GM12891 (cell line): ENCODE measurements at places on chromosomes 2 and 18.

- DNase-seq, result no peak
Observed at GRCh38 chr2:29940706-29941105, 19.3 kb upstream of the ALK start.

DNA sequence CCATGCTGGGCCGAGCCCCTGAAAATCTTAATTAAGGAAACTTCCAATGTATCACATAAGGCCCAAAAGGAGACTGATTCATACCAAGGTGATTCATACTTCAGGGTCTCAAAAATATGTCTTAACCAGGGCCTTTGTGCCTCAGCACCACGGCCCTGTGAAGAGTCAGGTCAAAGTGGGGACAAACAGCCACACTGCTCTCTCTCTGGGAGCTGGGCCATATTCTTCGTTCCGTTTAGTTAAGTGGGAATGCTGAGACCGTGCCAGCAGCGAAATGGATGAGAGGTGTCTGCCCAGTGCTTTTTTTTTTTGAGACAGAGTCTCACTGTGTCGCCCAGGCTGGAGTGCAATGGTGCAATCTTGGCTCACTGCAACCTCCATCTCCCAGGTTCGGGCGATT, 9.3 kb upstream of the PTMA start:
- DNase-seq, result no peak

- DNase-seq, result no peak
Observed at GRCh38 chr18:12441475-12442034, 33.8 kb downstream of the PRELID3A start.

GRCh38 chr2:203973000-203973399, 36.4 kb downstream of the ICOS start:
- DNase-seq, result no peak

- no peak for DNase-seq
Observed at GRCh38 chr2:239399433-239399920, 1.3 kb downstream of the HDAC4 start.

DNA sequence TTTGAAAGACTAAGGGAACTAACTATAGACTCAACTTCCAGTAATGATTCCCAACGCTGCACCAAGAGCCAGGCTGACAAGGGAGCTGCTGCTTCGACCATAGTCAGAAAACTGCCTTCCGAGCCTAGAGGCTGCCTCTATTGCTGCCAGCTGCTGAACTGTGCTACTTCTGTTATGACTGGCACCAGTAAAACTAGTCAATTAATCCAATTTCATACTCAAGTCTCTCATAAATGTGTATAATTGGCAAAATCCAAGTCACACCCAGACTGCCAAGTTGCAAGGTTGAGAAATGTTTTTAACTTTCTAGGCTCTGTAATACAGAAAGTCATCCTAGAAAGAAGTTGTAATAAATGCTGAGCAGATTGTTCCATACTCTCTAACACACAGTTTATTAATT, 117.4 kb downstream of the SPOPL start:
- DNase-seq, result no peak

GRCh38 chr2:79750321-79750720, 237.5 kb downstream of the CTNNA2 start:
- no peak for DNase-seq

DNA sequence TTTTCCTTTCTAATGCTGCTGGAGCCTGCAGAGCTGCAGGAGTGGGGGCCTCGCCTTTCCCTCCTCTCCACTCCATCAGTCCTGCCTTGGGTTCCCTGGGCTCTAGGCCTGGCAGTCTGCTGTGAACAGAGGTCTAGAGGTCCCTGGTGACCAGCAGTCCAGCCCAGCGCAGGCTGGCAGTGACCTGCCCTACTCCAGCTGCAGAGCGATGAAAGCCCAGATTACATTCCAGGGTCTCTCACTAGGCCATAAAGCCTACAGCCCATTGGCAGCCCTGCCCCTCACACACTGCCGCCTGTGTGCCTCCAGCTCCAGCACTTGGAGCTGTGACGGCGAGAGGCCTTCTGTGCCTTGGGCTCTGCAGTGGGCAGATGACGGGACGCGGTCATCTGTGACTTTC, 14.8 kb upstream of the MAL start:
- DNase-seq, result no peak

GRCh38 chr18:35005963-35006577, 35.1 kb upstream of the MAPRE2 start:
- peak; percentile 25 for DNase-seq

GRCh38 chr2:29174937-29175336, 59.7 kb downstream of the CLIP4 start:
- DNase-seq, result no peak

DNA sequence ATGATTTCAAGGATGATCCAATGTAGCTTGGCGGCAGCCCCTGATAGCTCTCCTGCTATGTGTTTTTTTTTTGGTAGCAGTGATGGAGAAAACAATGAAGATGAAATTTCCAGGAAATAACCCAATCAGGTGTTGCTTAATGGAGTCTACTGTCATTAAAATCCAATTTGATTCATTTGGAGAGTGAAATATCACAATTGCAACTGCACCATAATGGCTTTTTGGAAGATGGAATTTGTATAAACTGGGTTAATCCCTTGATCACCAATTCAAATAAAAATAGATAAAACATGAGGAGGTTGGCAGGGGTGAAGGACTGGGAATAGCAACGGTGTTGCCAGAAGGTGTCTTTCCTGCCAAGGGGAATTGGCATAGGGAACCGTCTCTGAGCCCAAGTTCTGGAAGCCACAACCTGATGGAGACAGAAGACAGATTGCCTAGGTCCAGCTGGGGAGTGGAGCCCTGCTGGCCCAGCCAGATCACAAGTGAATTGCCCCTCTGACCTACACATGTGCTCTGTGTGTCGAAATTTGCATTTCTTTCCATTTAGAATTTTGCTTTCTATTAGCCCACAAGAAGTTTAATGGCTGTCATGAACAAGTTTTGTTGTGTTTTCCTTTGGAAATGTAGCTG, 170.3 kb upstream of the SPRED2 start:
- DNase-seq, result no peak

GRCh38 chr2:481388-481787, 193.5 kb upstream of the ALKAL2 start:
- DNase-seq, result no peak

DNA sequence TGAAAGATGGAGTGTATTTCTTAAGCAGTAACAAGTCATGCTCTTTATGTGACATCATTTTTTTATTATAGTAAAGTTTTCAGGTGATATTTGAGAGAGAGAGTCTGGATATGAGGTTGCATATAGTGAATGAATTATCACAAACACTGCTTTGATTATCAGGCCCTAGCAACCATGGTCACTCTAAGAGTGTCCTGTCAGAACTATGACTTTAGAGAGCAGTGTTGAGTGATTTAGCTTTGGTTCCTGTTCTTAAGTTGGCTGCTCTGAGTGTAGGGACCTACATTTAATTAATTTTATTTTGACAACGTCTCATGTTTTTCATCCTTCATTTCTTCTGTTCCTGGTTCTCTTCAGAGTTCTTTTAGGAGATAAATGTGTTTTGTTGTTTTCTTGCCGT, 275.5 kb downstream of the KCNJ3 start:
- no peak for DNase-seq

DNA sequence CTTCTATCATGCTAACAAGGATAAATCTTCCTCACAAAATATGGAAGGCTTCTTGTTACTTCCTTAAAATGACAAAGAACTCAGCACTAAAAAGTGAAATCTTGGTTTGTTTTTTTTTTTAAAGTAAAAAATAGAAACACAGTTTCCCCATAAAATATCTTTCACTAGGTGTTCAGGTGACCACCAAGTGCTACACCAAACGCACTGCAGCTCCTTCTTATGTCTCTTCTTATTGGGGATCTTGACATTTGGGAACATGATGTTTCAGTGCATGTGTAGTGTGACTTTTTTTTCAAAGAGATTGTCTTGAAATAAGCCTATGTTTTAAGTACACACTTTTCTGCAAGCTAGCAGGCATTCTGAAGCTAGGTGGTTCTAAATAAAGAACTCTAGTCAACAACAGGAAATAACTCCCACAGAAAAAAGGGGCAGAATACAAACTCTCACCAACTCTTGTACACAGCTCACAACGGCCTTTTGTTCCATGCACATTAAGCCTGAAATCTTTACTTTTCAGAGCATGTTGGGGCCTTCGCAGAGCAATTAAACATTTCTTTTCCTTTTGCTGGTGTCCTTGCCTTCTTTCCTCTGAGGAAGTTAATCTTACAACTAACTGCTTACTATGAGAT, 13.2 kb upstream of the SERTAD2 start:
- no peak for DNase-seq

DNA sequence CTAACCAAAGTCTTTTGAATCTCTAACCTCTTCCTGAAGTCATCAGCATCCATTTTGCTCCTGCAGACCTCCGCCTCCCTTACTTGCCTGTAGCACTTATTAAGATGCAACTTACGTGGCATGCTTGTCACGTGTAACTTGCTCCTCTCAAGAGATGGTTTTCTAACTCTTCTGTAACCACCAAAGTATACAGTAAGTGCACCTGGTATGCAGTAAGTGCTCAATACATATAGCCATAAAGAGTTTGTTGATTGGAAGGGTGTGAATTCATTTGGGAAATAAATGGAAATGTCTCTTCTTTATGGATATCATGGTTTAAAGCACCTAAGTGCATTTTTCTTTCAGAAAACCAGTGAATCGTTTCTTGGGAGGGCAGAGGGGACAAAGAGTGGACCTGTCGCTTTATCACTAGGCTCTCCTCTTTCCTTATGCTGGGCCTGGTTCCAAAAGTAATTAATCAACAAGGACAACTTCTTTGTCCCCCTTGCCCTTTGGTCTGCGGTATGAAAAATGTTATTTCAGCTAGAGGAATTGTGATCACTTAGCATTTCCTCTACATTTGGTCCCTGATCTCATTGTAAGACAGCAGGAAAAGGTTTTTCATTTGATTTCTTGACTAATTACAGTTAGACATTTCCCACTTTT, 370.0 kb upstream of the SPRED2 start:
- no peak for DNase-seq

DNA sequence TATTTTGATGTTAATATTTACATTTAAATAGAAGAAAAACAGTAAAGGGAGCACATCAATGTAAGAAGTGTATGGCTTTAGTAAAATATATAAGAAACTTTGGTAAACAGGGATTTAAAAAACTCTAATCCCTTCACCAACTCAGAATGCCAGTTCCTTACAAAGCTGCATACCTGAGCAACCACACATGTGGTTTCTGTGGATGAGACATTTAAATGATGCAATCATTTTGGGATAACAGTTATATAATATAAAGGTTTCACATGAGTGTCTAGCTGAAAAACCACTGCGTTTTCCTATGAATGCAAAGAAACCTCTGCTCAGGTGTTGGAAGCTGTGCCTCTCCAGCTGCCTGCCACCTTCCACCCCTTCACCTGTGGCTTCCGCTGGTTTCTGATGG, 209.1 kb upstream of the REV1 start:
- DNase-seq, result no peak

GRCh38 chr2:189870381-189871085, 86.3 kb downstream of the PMS1 start:
- no peak for DNase-seq

DNA sequence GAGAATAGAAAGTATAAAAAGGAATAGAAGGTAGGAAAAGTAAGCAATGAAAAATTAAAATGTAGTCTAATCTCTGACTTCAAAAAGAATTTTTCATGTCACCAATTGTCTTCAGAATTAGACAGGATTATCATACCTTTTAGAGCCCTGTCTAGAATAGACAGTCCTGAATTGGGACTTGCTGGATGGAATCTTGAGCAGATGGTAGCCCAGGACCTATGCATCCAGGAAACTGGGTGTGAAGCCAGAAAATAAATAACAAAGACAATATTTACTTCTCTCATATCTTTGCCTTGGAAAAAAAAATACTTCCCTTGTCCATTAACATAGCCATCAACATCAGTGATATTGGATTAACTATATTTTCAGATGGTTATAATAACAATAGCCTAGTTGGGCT, 97.8 kb upstream of the UNC80 start:
- no peak for DNase-seq

DNA sequence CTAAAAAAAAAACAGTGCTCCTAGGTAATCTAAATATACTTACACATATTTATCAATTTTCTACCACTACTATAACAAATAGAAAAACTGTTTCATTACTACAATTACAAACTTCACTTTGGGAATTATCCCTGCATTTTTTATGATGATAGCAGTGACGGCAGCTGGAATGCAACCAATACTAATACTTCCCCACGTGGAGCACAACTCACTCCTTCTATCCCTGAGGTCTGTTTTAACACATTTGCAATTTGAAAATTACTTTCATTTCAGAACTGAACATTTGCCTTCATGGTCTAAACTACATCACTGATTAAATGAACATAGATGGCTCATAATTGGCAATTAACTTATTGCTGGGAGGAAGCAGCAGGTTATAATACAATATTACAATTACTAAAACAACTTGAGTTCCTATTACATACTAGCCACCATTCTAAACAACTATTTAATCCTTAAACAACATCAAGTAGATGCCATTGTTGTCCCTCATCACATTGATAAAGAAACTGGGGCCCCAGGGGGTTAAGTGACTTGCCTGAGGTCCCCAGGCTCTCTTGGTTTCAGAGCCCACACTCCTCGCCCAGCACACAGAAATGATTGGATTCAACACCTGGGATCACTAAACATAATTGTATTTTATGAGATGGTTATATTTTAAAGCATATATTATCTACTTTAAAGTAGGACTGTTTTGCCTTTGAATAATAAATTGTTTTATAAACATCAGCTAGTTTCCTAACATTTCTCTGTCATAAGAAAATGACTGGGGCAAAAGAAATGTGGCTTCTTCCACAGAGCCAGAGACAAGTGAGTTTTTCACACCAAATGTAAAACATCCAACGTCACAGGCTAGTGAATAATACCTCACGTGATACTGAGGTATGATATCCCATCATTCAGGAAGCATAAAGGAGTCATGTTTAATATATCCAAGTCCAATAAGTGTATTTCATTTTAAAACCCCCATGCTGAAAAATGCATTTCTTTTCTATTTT, 6.2 kb downstream of the COLEC12 start:
- DNase-seq, result no peak
